Stimulated activated naive CD8-positive, alpha-beta T cell treated with anti-CD3 and anti-CD28 coated beads, Interleukin-15, Interleukin-2, amounts not matched to agents 100 U/mL and 50 U/mL, for 24 hours (primary cell): ENCODE measurements at places on chromosomes 16 and 17.

GRCh38 chr16:68722119-68723024, 14.7 kb upstream of the CDH1 start:
- no peak for DNase-seq

- no peak for DNase-seq
Measured at GRCh38 chr17:80616705-80617104, 72.1 kb downstream of the RPTOR start.

GRCh38 chr16:79664407-79664806, 63.9 kb upstream of the MAF start:
- DNase-seq, result no peak

GRCh38 chr16:85798901-85799496, 345 bp downstream of the EMC8 start:
- DNase-seq, result peak; percentile 54

- no peak for DNase-seq
Measured at GRCh38 chr17:36842963-36843558, 94.2 kb upstream of the LHX1 start.
